ENCODE measurements at places on chromosomes 4 and X.

GRCh38 chrX:153361781-153362397 is 27.9 kb downstream of the ZNF275 start:
- no peak for DNase-seq

- DNase-seq: peak; percentile 38
These were observed 50.6 kb downstream of the LGI2 start for GRCh38 chr4:24980064-24980690.

- no peak for DNase-seq
These were observed 212.2 kb upstream of the MAGEB18 start for GRCh38 chrX:25925946-25926345.

- no peak for DNase-seq
These were observed 53.2 kb downstream of the SPRY1 start for GRCh38 chr4:123449780-123450179.

- DNase-seq: no peak
These were observed 1982.1 kb upstream of the ADGRL3 start for GRCh38 chr4:59217910-59218631.

- peak; percentile 82 for DNase-seq
These were observed 65.1 kb downstream of the ENPEP start for GRCh38 chr4:110540982-110541451.

GRCh38 chr4:17552427-17552826 is 24.6 kb upstream of the LAP3 start:
- DNase-seq: no peak

- no peak for DNase-seq
These were observed 21.1 kb downstream of the VSIG4 start for GRCh38 chrX:66018585-66019309.

DNA sequence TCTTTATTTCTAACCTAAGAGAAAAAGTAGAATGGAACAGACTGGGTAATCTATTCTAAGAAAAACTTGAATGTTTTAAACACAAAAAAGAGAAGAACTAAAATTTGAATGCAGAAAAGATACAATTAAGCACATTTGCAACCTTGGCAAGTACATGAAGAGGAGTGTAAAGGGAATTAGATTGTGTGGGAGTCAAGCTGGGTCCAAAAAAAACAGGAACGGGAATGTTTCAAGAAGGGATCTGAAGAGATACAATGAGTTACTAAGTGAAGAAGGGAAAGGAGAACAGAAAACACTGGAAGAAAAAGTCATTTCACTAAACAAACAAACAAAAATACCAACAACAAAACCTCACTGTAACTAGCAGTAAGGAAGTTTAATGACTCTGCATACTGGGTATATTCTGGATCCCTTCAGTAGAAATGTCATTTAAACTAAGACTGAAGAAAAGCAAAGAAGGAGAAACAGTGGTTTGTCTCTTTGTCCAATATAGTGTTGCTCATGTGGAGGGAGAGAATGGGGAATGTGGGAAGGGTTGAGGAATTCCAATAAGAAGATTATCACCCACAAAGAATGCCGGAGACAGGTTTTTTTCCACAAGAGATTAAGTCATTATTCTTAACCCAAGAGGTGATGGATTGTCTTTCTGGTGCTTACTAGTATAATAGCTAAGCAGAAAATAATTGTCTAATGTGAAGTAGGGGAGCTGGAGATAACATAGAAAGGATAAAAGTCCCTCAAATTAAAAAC is 50.4 kb upstream of the PTPN13 start:
- DNase-seq: peak; percentile 37

DNA sequence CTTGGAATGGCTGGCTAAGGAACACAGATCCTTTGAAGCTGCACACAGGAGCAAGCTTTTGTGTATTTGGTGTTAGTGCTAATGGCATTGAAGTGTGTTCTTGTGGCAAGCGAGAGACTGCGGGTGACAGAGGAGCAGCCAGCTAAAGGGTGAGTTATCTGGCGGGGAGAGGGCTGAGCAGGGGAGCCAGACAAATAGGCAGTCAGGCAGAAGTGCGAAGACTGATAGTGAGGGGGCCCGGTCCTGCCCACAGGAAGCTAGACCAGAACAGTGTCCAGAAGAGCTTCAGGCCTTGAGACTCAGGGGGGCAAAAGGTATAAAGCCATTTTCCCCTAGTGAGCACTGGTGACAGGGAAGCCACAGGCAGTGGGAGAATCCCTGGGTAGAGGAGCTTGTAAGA is 49.6 kb upstream of the MAMLD1 start:
- no peak for DNase-seq

GRCh38 chr4:155173371-155173770 is 35.1 kb upstream of the NPY2R start:
- no peak for DNase-seq

DNA sequence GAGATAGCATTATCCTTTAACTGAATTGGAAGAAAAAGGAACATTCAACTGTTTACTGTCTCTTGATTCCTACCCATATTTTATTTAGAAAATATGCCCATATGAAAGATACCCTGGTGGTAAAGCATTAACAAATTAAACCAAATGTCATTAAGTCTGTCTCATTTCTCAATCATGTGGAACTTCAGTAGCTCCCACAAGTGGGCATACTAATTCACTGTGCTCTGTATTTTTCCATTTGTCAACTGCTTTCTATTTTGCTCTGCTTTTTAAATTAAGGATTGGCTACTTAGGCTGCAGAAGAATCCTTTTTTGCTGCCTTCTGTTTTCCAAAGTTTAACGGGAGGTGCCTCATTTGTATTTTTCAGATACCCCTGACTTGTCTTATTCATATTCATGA is 77.2 kb downstream of the DDIT4L start:
- no peak for DNase-seq

DNA sequence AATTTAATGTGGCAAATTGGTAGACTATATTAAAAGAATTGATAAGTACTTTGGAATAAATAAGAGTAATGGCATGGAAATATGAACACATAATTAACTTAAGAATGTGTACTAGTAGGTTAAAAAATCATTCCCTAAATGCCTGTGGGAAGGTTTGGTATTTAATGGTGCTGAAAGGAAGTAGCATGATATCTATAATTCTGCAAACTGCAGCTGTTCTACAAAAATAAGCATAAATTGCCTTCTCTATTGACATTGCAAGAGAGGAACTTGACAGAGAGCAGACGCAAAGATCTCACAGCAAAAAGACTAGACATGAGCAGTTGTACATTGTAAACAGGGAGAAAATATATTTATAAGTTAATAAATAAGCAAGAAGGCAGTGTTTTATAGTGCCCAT is 752.5 kb upstream of the PCDH10 start:
- DNase-seq: no peak

DNA sequence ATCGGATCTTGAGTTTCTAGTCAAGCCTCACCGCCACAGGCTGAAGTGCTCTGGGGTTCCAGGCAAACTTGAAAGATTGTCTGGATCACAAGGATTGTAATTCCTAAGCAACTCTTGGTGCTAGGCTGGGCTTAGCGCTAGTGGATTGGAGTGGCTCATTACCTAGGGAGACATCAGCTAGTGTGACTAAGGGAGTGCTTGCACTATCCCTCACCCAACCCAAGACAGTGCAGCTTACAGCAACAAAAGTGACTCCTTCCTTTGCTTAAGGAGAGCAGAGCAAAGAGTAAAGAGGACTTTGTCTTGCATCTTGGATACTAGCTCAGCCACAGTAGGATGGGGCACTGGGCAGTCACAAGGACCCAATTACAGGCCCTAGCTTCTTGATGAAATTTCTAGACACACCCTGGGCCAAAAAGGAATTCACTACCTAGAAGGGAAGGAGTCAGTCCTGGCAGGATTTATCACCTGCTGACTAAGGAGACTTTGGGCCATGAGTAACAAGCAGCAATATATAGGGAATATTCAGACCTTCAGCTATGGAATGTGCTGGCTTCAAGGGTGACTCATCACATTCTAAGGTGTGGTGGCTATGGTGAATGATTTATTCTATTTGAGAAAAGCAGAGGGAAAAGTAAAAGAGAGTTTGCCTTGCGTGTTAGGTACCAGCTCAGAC is 1212.4 kb downstream of the PCDH18 start:
- DNase-seq: peak; percentile 96

DNA sequence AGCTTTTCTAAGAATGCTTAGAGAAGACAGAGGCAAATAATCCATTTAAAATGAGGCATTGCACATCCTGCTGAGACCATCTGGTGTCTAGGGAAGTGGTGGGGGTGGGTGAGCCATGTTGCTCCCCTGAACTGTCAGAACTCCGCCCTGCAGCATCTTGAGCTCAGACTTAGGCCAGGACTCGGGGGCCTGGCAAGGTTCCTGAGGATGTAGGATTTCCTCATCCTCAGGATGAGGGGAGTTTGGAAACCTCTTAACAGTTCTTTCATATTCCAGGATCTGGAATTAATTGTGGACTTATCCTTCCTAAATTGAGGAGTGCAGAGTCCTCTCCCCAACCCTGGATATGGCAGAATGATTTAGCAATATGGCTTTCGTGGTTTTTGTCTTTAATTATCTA is 6.6 kb downstream of the TLL1 start:
- no peak for DNase-seq

GRCh38 chr4:151114338-151114737 is 14.9 kb downstream of the RPS3A start:
- DNase-seq: no peak

GRCh38 chr4:5412296-5412695 is 296.1 kb downstream of the EVC2 start:
- DNase-seq: no peak

GRCh38 chrX:154355776-154356140 is 18.7 kb downstream of the FLNA start:
- DNase-seq: no peak

- DNase-seq: no peak
These were observed 147.0 kb downstream of the PDLIM5 start for GRCh38 chr4:94598758-94599157.

DNA sequence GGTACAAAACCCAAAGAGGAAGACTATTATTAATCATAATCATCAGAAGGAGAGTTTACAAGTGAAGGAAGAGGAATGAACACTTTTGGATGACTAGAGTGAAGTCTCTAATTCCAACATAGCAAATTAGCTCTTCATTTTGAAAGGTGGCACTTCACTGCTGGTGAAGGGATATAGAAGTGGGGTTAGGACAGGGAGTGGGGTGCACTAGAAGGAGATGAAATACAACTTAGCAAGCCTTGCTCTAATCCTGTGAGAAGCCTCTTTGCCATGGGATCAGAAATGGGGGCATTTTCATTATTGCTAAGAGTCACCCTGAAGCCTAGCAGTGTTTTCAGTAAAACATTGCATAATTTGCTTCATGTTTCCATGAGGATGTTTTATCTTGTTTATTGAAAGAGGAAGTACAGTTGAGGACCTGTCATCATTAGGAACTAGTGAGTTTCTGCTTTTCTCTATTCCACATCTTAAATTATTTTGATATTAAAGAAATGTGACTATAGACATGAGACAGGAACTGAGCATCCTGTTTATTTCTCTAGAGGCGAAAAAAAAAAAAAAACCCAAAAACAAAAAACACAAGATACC is 9.3 kb upstream of the GRPR start:
- no peak for DNase-seq

DNA sequence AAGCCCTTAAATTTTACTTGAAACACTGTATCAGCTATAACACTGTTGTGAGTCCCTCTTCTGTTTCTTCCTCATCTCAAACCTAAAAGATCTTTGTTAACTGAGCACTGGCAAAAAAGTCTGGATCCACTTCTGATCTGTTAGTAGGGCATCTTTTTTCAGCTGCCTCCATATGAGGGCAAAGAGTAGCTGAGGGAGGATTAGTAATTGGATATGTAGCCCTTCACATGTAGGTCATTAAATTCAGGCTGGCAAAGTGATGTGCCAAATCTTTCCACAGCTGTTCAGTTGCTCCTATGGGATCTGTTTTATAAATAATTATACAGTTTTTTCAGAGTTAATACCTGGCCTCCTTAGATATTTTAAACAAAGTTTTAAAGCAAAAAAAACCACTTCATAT is 1.1 kb upstream of the TRMT10A start:
- DNase-seq: no peak

DNA sequence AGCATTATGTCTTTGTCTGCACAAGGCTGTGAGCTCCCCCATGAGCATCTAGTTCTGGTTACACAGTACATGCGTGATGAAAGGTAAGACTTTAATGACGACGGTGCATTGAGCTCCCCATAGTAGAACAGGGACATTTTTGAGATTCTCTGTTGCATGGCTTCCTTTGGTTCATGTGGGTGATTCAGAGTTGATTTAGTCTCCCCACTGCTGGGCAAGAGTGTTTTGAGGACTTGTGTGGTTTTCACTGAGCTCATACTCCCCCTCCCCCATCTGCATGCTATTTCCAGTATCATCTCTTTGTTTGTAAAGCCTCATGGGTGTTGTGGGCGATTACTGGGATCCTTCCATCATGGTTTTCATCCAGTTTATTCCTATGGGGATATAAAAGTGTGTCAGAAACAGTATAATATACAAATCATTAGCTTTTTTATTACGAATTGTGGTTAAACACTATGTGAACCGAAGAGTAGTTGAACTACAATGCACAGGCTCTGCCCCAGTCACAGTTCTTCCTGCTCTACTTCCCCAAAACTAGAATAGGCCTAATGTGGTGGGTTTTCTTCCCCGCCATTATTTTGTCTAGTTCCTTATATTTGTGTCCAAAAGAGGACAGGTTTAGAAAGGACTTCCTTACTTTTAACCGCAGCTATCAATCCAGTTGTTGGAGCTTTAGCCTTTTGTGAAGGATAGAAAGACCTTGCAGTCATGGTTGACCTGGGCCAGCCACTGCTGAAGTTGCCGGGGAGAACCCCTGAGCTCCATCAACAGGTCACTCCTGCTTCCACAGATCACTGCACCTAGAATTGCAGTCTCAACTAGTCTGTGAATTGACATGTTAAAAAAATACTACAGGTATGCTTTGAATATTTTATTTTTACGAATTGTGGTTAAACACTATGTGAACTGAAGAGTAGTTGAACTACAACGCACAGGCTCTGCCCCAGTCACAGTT is 30.4 kb downstream of the KIT start:
- DNase-seq: no peak

DNA sequence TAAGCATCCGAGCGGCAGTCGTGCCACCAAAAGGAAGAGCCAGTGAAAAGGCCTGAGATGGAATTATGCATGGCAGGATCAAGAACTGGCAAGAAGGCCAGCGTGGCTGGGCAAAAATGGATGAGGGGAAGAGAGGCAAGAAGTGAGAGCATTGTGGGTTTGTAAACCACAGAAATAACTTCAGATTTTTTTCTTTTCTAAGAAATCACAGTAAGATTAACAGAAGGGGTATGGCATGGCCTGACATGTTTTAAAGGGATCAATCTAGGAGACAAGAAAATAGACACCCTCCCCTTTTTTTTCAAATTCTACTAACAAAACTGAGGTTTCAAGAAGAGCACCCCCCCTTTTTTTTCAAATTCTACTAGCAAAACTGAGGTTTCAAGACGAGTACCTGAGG is 82.5 kb downstream of the BMP3 start:
- no peak for DNase-seq

DNA sequence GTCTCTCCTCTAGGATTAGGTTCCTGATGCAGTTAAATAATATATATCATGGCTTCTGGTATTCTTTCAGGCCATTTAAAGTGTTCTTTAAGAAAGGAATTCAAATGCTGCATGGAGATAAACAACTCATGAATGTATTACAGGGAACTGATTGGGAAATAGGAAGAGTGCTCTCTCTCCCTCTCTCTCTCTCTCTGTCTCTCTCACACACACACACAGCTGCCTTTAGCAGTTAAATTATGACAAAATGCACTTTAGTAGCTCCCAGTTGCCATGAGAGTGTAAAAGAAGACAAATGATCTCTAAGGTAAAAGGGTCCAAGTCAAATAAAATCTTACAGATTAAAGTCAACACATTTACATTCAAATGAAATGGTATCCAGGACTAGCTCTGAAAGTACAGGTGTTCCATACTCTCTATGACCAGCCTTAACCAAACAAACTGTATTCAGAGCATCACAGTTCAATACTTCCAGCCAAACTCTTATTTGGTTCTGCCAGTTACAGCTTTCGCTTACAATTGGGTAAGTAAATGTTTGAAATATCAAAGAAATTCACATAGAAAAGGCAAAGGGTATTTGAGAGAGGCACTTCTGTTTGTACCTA is 94.7 kb upstream of the CXXC4 start:
- DNase-seq: no peak
